ENCODE measurements at places on chromosomes 2 and 18.

DNA sequence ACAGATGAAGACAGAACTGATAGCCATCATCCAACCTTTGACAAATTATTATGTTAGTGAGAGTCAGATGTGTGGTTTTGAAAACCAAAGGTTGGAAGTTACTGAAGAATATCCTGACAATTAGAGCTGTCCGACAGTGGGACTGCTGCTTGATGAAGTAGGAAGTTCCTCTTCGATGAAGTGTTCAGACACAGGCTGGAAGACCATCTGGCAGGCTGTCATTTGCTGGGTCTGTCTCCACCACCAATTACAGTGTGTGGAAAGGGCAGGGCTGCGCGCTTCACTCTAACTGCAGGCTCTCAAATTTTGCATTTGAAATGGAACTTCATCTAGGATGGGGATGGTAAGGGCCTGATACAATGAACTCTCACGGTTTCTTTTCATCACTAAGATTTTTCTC, 313.8 kb downstream of the PIK3C3 start:
- DNase-seq: no peak

DNA sequence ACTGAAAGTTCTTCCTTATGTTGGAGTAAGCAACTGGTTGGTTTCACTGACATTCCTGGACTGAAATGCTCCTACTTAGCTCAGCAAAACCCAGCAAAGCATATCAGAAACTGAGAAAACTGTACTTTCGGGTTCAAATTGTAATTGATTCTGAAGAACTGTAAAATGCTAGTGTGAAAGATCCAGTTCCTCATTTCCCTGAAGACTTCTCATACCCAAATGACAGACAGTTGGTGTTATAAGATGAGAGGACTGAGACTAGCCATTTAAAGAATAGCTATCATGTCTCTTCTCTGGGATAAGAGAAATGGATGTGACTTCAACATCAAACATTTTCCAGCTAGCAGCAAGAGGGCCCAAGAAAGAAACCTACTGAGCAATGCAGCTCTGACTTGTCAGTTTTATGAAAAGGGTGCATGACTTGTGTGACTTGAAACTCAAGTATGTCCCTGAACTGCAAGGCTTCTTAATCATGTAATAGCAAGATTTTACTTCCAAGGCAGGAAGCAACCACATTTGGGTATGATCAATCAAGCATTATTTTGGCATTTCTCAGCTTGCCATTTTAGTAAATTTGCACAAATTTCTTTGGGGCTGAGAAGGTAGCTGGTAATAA, 420.3 kb upstream of the MMADHC start:
- no peak for DNase-seq

- DNase-seq: no peak
These were observed 188.4 kb downstream of the MYO5B start for GRCh38 chr18:50006470-50007046.

GRCh38 chr18:47949202-47949601, 18.7 kb upstream of the SMAD2 start:
- peak; percentile 18 for DNase-seq

DNA sequence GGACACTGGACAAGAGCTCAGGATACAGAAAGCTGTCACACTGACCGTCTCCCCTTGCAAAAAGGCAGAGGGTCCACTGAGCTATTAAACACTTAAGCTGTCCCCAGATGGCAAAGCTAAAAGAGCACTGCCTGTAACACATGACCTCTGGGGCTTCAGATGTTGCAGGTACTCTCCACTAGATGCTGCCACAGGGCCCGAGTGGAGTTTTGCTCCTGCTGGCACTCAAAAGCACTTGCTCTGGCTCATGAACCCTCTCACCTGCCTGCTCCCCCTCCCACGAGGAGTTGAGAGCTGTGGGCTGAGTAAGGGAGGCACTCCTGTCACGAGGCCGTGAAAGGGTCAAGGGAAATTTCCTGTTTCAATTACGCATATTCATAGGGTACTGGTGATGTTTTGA, 227.9 kb downstream of the PRKCE start:
- no peak for DNase-seq

DNA sequence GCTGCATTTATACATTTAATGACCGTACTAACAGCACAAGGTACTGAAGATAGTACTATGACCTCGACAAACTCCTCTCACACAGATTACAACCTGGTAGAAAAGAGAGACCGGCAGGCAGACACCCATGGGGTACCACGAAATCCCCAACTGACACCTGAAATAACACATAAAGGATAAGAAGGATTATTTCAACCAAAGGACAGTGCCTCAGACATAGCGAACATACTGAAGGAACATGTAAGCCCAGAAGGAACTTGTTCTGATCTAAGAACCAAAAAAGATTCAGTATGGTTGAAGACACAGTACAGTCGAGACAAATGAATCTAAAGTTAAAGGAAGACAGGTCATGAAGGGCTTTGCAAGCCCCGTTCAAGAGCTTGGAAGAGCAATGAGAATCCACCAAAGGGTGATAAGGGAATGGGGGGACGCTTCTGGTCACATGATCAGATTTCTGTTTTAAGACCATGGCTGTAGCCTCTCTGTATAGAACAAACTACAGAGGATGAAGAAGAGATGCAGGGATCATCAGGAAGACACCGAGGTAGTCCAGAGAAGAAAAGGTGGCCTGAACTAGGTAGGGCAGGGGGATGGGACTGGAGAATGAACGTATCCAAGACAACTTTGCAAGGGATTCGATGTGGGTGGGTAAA, 902 bp downstream of the MCFD2 start:
- DNase-seq: no peak

GRCh38 chr18:55249550-55249949, 290.3 kb upstream of the CCDC68 start:
- no peak for DNase-seq

DNA sequence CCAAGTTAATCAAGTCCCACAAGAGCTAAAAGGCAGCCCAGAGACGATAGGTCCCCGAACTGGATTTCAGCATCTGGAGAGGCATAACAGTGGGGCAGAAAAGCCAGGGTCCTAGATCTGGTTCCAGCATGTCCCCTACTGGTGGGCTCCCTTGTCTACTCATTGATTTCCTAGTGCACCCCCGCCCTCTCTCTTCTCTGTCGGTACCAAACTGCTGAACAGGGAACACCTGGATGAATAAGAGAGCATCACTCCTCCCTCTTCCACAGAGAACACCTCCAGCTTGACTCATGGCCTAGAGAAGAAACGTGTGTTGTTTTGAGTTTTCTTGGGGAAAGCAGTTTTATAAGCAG, 101.3 kb downstream of the FOXI3 start:
- DNase-seq: no peak

GRCh38 chr2:168343586-168343985, 96.2 kb upstream of the STK39 start:
- DNase-seq: no peak
